ENCODE measurements at places on chromosomes 1 and 21. TPM values are rescaled to one million over a fixed set of nuclear protein-coding genes. Genes with fewer than 3 reads are reported as not detected.

The OXCT2 gene
- 1.8 TPM for total RNA-seq

The PLEKHA6 gene
- total RNA-seq, result 0.63 TPM

The RIPK4 gene
- 15.0 TPM for total RNA-seq

The CHAF1B gene
- total RNA-seq, result 1.6 TPM

The LAPTM5 gene
- 0.26 TPM for total RNA-seq

The KCNA2 gene
- not detected for total RNA-seq

The ARHGAP30 gene
- total RNA-seq, result not detected

The CHIT1 gene
- total RNA-seq, result 0.13 TPM

The GJA8 gene
- total RNA-seq, result not detected

The LCE1B gene
- total RNA-seq, result not detected

The XPR1 gene
- 25.7 TPM for total RNA-seq

The ELOVL1 gene
- total RNA-seq, result 60.1 TPM

The SAMSN1 gene
- 0.10 TPM for total RNA-seq

The S100A12 gene
- total RNA-seq, result not detected

The GBP5 gene
- total RNA-seq, result not detected

The HRNR gene
- total RNA-seq, result not detected

The LIPI gene
- total RNA-seq, result not detected

The TNFRSF4 gene
- total RNA-seq, result 0.17 TPM

The FABP3 gene
- total RNA-seq, result 40.1 TPM

The BTG3 gene
- 16.1 TPM for total RNA-seq

The SLC25A34 gene
- 0.73 TPM for total RNA-seq

The RUNX1 gene
- 48.6 TPM for total RNA-seq

The MXRA8 gene
- total RNA-seq, result 264 TPM

The GCSAML gene
- 0.13 TPM for total RNA-seq

The RXRG gene
- total RNA-seq, result not detected

The CCDC27 gene
- total RNA-seq, result not detected

The PADI2 gene
- 0.53 TPM for total RNA-seq

The ATG4C gene
- 7.7 TPM for total RNA-seq

The HORMAD1 gene
- not detected for total RNA-seq

The TBX19 gene
- 1.2 TPM for total RNA-seq

The ZNF593OS gene
- total RNA-seq, result not detected

The DVL1 gene
- total RNA-seq, result 85.9 TPM

Measured in smooth muscle cell of the pulmonary artery (primary cell).